ENCODE measurements at places on chromosomes 16 and 17.

DNA sequence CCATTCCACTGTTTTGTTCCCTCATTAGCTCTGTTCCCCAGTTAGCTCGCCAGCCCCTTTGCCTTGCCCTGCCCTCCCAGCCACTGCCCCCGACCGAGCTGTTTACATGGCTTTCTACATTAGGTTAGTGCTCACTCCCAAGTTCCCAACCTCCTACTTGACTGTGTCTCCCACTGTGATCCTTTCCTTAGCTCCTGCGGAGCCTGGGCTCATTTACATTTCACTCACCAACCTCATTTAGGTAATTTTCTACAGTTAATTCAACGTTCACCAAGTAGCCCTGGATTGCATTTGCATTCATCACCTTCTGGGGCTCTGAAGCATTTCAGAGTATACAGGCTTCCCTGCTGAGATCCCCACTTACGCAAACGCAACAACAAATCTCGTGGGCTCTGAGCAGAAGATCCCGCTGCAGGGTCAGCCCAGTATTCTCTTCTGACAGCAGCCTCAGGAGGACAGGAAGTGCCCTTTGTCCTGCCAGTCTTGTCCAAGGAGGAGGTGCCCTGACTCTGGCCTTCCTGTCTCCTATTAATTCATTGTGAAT lies 325.8 kb upstream of the CCL2 start:
- DNase-seq: no peak

GRCh38 chr17:36723459-36724025 lies 122.2 kb downstream of the MRM1 start:
- DNase-seq: no peak

- no peak for DNase-seq
Observed at GRCh38 chr17:4163951-4164350, 21.0 kb downstream of the CYB5D2 start.

DNA sequence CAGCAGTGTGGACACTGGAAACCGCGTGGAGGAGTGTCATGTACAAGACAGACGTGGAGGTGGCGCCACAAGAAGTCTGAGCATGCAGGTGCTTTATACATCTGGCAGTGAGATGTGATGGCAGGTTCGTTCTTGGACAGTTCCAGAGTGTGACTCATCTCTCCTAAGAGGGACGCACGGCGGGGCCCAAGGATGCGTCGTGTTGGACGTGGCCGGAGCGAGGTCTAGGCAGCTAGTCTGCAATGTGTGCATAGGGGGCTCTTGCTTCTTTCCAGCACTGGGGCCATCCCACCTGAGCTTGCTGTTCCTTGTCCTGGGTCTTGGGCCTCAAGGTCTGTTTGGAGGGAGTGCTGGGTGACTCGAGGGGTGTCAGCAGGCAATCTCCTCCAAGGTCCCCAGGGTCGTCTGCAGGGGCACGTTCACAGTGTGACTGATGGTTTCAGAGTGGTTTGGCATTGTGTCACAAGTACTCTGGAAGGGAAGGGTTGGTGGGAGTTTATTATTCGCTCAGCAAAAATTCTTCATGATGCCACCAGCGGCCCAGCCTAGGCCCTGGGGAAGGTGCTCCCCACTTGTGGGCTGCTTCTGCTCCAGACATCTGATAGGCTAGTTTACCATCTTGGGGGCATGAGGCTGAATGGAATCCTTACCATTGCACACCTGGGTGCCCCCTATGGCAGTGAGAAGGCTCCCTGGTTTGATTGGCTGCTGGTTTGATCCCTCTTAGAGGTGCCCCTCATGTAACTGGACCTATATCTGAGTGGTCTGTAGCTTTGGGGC lies 22.1 kb downstream of the SPACA3 start:
- no peak for DNase-seq

DNA sequence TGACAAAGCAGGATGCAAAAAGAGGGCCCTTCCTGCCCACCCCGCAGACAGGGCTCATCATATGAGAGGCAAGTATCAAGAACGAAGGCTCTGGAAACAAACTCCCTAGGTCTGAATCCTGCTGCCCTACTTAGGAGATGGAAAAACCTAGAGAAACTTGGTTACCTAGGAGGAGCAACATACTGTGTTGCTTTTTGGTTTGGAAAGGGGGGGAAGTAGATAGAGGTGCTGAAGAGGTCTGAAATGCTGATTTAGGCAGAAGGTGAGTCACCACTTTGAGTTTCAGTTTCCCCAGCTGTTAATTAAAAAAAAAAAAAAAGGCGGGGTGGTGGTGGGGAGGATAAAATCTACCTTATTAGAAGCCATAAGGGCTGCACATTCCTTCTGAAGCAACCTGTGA lies 1.5 kb downstream of the N4BP1 start:
- peak; percentile 42 for DNase-seq

- DNase-seq: peak; percentile 91
Observed at GRCh38 chr16:87017371-87018012, 299.7 kb downstream of the C16orf95 start.

DNA sequence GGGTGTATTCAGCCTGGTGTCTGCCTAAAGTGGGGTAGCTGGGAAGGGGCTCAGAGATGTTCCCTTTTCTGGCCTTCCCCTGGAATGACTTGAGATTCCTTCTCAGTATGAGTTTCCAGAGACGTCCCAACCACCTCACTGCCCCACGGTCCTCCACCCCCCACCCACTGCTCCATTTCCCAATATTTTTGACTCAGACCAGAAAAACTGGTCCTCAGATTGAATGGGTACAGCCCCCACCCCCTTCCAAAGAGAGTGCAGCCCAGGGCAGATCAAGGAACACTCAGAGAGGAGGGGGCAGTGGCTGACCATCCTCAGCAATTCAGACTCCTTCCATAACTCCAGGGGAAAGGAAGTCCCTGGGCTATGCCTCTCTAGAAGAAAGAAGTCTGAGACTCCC lies 3.2 kb downstream of the ACLY start:
- no peak for DNase-seq

DNA sequence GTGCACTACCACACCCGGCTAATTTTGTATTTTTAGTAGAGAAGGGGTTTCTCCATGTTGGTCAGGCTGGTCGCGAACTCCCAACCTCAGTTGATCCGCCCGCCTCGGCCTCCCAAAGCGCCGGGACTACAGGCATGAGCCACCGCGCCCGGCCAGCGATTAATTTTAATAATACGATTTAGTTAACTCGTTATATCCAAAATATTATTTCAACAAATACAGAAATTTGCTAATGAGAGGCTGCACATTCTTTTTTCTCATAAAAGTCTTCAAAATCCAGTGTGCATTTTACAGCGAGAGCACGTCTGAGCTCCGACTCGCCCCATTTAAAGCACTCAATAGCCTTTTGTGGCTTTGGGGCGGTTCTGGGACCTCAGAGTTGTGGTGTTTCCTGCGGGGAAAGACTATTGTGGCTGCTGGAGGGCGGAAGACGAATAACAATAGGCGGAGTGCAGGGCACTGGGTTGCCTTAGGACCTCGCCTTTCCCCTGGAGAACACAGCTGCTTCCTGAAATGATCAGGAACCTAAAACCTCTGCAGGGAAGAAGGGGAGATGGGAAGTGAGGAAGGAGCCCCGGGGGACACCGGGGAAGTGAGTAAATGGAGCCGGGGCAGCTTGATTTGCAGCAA lies 2.9 kb upstream of the ZSCAN10 start:
- no peak for DNase-seq

- DNase-seq: peak; percentile 68
Observed at GRCh38 chr17:20930081-20930760, 112.6 kb downstream of the USP22 start.

DNA sequence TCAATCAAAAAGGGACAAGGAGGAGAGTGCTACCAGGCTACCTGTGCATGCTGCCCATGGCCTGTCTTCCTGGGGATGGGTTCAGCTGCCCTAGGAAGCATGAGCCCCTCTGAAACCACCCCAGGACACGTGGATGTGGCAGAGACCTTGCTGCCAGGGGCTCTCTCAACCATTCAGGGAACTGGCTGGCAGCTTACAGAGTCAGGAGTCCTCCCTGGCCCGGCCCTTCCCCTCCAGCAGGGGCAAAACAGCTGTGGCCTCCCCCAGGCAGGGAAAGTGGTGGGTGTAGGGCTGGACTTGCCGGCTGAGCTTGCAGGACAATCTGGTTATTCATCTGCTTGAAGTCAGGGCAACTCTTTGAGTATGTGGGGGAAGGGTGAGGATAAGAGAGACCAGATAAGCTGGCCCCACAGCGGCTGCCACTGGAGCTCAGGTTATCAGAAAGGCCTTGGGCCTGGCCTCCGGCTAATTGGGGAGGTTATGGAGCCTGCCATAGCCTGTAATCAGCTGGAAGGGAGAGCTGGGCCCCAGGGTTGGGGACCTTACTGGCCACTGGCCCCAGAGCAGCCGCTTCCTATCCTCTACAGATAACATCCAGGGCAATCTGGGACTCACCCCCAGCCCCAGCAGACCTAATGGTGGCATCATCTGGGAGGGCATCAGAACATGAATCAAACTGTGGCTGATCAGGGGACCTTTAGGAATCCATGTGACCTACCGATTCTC lies 5.6 kb upstream of the TBX2 start:
- peak; percentile 43 for DNase-seq

DNA sequence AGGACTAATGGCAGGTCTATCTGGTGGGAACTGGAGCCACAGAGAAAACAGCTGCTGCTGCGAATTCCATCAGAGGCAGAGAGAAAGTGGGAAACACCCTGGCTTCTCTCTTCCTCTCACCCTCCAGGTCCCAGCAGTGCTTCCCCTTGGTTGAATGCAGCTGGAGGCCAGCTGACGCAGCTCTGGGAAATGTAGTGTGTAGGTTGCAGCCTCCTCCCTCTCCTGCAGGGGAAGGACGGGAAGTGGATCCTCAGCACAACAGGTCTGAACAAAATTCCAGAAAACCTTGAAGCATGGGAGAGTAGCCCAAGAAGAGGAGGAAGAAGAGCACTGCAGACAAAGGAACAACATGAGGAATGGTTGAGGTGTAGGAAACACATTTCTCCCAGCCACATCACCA lies 67.8 kb upstream of the MMP2 start:
- peak; percentile 1 for DNase-seq

- peak; percentile 35 for DNase-seq
Observed at GRCh38 chr17:7215652-7216180, 3.9 kb downstream of the DLG4 start.

Data from EH (cell line).